Stimulated activated naive CD8-positive, alpha-beta T cell treated with anti-CD3 and anti-CD28 coated beads, Interleukin-15, Interleukin-2, amounts not matched to agents 100 U/mL and 50 U/mL, for 24 hours (primary cell): ENCODE measurements at places on chromosomes 3 and 15.
A peak's percentile ranks its signal among the peaks of the same experiment; 100 is the strongest.

DNA sequence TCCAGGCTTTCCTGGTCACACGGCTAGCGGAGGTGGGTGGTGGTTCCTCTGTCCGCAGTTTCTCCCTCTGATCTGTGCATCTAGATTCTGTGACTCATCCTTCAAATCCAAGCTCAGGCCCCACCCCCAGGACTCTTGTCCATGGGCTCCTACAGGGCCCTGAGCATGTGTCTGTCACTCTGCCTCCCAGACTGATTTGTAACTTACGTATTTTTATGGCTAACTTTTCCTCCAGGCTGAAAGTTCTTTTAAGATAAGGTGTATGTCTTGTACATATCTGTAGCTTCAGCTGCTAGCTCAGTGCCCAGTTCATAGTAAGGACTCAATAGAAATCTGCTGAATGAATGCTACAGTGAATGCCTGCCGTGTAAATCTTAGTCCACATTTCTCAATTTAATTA is 8.0 kb downstream of the ESYT3 start:
- DNase-seq = no peak

DNA sequence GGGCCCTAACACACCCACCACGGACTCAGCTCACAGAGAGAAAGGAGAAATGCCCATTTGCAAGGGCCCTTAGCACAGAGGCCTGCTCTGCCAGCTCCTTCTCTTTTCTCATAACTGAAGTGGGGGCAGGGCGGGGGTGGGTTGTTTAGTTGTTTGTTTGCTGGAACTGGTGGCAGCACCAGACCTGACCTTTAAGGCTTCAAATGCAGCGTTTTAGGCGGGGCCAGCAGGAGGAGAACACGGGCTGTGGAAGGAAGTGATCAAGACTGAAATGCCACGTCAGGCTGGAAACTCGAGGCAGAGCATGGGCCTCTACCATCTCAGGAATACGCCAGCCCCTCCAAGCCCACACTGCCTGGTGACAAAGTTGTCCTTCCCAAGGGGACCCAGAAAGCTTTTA is 9.3 kb downstream of the CACNA2D2 start:
- no peak for DNase-seq

DNA sequence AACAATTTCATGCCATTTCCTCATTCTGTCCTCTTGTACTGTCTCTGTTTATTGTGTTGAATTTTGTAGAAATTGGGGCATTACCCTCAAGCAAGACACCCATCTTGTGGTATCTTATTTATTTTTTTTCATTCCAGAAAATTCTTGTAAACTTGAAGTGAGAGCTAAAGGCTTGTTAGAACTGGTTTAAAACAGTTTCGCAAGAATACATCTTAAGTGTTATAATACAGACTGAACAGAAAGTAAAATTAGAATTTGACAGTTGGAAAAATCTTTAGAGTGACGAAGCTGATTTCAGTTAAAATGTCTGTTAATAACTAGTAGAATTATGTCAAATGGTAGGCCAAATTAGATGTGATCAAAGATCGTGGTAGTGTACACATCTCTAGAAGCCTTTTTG is 26.9 kb downstream of the RNF13 start:
- no peak for DNase-seq

DNA sequence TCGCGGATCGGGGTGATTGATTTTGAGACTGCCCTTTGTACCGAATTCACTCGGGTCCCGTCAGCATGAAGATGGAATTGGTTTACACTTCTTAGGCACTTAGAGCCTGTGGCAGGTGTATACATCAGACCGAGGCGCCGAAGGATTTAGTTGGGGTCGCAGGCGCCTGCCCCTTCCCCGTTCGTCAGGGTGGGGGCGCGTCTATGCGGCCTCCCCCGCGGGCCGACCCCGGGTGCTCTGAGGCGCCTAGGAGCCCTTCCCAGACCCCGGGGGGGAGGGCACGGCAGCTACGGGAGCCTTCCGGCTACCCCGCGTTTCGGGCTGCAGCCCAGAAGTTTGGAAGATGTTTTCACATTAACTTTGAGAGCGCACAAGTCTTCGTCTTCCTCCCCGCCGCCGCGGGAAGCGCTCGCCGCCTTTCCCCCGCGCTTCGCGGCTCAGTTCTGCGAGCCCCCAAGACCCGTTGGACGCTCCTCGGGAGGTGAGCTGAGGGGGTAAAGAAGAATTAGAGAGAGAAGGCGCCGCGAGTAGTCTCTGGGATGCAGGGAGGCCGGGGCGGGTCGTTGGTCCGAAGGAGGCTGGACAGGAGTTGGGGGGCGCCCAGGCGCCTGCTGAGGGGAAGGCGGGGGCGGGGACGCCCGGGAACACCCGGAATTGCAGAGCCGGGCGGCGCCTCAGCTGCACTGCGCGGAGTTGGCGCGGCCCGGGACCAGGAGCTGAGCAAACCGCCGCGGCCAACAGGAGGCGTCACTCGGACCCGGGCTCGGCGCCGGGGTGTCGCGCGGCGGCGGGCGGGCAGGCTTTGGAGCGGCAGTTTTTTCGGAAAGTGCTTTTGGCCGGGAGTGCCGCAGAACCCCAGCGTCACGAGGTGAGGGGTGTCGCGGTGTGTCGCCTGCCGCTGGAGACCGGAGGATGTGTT is 780 bp downstream of the TIPARP start:
- DNase-seq = peak; percentile 69

DNA sequence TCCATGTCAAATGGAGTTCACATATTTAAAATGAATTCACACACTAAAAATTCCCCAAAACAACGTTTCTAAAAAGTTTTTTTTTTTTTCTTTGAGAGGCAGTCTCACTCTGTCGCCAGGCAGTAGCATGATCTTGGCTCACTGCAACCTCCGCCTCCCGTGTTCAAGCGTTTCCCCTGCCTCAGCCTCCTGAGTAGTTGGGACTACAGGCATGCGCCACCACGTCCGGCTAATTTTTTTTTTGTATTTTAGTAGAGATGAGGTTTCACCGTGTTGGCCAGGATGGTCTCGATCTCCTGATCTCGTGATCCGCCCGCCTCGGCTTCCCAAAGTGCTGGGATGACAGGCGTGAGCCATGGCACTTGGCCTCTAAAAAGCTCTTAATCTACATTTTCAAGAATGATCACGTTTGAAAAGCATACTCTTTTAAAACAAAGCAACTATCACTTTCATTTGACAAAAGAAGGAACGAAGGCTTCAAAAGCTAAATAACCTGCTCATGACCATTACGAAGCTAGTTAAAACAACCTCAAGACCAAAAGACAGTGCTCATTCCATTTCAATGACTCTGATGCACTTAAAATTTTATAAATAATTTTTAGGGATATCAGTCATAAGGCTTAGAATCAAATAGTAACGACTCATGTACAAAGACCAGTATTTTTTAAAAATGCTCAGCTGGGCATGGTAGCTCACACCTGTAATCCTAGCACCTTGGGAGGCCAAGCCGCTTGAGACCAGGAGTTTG is 5.5 kb downstream of the UBE3A start:
- no peak for DNase-seq

DNA sequence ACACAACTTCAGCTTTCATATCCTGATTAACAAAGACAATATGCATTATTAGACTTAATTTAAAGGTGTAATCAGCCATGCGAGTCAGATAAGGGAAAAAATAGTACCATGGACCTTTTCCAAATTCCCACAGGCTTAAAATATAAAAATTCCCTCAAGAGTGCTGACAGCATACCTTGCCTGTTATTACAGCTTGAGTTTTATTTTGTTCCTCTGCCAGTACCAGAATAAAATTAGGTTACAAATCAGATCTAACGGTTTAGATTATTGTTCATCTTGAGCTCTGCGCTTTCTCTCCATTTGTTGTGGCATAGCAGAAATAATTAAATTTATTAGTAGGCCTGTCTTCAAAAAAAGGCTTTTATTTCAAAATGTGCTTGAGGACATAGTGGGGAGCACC is 250.3 kb downstream of the PTPRG start:
- no peak for DNase-seq

DNA sequence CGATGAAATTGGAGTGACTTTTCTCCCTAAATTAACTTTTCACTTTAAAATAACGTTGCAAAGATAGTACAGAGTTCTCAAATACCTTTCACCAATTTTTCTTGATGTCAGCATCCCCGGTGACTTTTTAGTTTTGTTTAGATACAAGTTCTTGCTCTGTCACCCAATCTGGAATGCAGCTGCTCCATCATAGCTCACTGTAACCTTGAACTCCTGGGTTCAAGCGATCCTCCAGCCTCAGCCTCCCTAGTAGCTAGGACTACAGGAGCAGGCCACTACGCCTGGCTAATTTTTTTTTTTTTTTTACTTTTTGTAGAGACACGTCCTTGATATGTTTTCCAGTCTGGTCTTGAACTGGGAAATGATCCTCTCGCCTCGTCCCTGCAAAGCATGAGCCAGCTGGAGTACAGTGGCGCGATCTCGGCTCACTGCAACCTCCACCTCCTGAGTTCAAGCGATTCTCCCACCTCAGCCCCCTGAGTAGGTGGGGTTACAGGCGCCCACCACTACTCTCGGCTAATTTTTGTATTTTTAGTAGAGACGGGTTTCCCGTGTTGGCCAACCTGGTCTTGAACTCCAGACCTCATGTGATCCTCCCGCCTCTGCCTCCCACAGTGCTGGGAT is 747 bp downstream of the NSUN3 start:
- DNase-seq = no peak

- DNase-seq = no peak
Observed at GRCh38 chr3:120555657-120556509, 40.3 kb upstream of the NDUFB4 start.

- DNase-seq = no peak
Observed at GRCh38 chr15:79315623-79316328, 4.9 kb downstream of the TMED3 start.

- DNase-seq = no peak
Observed at GRCh38 chr15:56877255-56877970, 41.0 kb upstream of the TCF12 start.

GRCh38 chr3:109943181-109943580 is 605.8 kb upstream of the DPPA4 start:
- no peak for DNase-seq

DNA sequence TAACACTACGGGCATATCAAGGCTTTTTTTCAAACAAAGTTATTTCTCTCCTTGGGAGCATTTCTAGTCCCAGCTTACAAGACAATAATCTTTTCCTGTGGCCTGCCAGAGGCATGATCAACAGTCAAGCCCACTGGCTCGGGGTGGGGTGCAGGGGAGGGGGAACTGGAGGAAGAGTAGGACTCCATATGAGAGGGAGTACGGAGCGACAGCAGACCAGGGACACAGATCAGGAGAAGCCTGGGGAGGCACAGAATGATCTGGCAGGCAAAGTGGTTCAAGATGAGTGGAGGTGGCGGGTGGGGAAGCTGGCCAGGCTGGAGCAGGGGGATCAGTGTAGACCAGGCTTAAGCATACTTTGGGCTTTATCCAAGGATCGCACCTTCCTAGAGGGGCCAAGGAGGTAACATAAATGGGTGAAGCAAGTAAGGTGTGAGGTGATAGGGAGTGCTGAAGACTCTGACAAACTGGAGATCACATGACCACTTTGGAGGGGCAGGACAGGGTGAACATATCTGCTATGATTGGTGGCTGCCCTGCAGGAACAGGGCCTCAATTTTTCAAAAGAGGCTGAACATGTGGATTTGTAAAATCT is 37.4 kb downstream of the KLF15 start:
- DNase-seq = no peak

DNA sequence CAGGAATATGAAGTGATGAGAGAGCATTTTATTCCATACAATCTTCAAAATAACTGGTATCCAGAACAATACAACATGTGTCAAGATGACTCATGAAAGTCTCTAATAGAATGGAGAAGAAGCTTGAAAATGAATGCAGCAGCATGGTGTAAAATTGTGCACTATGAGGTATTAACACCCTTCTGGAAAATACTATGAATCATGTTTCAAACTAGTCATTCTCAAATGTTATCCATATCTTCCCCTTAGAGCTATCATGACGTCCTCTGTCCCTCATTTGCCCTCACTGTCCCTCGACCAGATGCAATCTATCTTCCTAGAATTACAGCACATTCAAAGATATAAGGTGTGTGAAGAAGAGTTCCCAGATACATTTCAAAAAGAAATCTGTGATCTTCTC is 198.2 kb downstream of the NECTIN3 start:
- no peak for DNase-seq

GRCh38 chr3:49940667-49941249 is 808 bp downstream of the RBM6 start:
- DNase-seq = no peak

DNA sequence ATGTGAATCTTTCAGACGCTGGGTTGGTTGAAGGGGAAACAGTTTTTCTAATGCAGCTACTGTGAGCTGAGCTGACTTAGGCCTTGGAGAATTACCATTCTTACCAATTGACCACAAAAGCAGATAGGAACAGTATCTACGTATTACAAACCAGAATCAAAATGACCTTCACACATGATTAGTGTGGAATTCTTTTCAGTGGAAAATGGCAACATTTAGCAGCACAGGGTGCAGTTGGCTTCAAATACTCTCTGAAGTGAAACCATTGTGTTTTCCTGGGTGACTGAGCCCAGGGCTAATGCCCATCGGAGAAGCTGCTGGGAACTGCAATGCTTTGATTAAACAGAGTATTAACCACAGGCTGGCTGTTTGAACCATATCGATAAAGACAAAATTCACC is 40.2 kb upstream of the GOLGA8J start:
- DNase-seq = no peak

GRCh38 chr3:15329046-15330005 is 3.1 kb downstream of the SH3BP5 start:
- no peak for DNase-seq

GRCh38 chr3:107982165-107982564 is 108.7 kb downstream of the CD47 start:
- DNase-seq = no peak

GRCh38 chr3:46838301-46838700 is 24.9 kb downstream of the MYL3 start:
- DNase-seq = no peak

- DNase-seq = no peak
Observed at GRCh38 chr3:125077864-125078263, 22.1 kb upstream of the HEG1 start.

- no peak for DNase-seq
Observed at GRCh38 chr3:179972881-179973423, 63.8 kb downstream of the PEX5L start.

DNA sequence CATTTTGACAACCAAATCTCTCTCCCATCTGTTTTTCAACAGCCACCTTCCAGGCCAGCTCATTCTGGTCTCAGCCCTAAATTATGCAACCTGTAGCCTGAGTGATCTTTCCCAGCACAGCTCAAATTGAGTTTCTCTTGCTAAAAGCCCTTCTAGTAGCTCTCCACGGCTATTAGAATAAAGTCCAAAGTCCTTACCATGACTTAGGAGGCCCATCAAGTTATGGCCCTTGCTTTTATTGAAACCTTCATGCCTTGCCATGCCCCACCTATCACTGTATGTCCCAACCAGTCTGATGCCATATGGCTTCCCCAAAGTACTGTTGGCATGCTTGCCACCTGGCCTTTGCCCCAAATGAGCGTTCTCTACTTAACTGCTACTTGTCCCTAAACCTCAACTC is 303.5 kb upstream of the GADL1 start:
- DNase-seq = no peak
